ENCODE measurements at places on chromosomes 1 and 21. TPM values are rescaled to one million over a fixed set of nuclear protein-coding genes. Genes with fewer than 3 reads are reported as not detected.

The TRIM67 gene
- not detected for total RNA-seq

The TMEM63A gene
- 23.4 TPM for total RNA-seq

The RIPPLY3 gene
- total RNA-seq: 0.10 TPM

The ILDR2 gene
- total RNA-seq: 14.4 TPM

The VHLL gene
- 0.56 TPM for total RNA-seq

The FOXD2 gene
- 0.17 TPM for total RNA-seq

The LIPI gene
- total RNA-seq: not detected

The DR1 gene
- total RNA-seq: 106 TPM

The IGSF8 gene
- total RNA-seq: 25.5 TPM

The TDRD5 gene
- total RNA-seq: not detected

The RAB7B gene
- not detected for total RNA-seq

The SPRR2E gene
- total RNA-seq: not detected

GRCh38 chr1:110034040-110034450 lies 379 bp upstream of the STRIP1 start:
- no peak for DNase-seq

DNA sequence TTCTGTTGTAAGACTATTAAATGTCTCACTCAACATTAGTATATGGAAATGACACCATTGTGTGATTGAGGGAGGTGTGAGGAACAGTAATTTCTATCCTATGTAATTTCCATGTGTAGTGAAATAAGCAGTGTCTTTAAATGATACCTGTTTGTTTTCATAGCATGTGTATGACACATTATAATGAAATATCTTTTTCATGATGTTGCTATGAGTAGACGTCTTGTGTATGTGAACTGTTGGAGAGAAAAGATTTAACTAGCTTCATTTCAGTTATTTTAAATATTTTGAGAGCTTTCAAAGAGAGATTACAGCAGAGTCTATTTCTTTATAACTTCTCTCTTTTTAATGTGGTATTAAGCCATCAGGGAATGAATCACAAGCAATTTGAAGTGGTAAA lies 71.5 kb upstream of the QSOX1 start:
- DNase-seq: no peak

DNA sequence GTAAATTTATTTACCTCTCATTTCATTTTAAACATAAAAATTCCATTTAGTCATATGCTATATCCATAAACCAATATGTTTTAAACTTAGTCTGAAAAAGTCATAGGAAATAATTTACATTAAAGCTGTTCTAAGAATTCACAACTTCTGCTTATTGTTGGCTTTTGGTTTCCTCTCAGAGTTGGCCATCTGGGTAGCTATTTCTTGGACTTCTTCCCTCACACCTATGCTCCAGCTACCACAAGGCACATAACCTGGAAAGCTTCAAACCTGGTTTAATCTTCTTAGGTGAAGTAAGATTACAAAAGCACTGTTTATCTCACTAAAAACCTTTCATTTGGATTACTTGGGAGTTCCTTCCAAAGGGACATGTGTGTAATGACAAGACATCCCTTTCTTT lies 29.8 kb downstream of the RBM11 start:
- DNase-seq: no peak

DNA sequence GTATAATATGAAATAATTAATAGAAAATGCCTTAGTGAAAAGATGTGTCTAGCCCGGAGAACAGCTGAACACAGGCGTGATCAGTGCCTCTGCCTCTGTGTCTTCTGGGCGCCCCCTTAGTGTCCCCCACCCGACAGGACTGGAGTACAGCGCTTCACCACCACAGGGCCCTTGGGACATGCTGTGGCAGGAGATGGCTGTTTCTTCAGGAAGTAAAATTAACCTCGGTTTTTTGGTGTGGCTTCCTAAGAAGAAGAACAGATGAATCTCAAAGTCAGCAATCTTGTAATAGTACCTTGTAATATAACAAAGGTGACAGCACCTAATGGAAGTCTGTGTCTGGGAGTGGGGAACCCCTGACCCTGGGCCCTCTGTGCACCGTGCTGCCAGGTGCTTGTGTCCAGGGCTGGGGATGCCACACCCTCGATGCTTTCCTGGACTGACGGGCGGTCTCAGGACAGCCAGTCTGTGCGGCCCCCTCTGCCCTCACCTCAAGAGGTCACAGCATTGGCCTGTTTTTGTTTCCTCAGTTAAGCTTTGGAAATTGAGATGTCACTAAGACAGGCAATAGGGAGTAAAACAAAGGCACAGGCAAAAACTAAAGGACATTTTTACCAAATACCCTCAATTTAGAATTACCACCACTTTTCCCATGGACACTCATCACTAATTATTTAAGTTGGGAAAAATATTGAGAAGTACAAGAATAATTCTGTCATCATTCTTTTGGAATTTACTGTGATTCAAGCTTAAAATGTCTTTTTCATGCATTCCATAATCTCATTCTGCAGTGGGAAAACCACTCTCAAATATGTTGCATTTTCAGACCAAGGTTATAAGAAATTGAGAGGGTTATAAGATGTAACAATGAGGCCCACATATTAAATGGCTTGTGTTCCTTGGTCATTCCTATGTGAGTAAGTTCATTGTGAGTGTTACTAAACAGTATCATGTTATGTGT lies 79.3 kb downstream of the ADARB1 start:
- DNase-seq: no peak

DNA sequence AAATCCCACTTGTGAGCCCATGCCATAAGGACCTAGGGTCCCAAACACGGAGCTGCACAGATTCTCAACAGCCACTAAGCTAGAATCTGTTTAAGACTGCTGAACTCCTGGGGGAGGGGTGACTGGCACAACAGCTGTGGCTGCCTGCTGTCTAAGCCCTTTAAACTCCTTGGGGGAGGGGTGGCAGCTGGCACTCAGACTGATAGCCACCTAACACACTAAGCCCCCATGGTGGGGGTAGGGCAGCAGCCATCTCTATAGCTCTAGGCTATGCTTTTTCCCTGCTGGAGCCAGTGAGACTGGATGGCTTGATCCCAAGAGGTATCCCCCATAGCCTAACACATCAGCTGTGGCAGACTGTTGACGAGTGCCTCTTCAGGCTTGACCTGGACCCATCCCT lies 73.3 kb upstream of the FMO3 start:
- no peak for DNase-seq

- DNase-seq: no peak
These were observed 95.2 kb downstream of the KCNJ6 start for GRCh38 chr21:37821092-37821491.

DNA sequence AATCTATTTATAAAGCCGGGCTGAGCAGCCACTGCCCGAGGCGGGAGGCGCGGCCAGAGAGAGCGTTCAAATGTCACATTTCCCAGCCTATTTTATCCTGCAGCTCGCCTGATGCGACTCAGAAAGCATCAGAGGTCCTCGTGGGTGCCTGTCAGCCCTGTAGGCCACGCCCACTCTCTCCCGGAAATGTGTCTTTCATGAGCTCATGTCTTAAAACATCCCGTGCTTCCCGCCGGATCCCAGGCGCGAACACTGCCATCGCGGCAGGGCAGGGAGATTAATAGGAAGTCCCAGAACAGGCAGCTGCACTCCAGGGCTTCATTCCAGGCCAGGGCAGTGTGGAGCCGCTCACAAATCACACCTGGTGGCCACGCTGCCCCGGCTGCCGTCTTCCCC lies 117.5 kb downstream of the PRDM16 start:
- DNase-seq: no peak

DNA sequence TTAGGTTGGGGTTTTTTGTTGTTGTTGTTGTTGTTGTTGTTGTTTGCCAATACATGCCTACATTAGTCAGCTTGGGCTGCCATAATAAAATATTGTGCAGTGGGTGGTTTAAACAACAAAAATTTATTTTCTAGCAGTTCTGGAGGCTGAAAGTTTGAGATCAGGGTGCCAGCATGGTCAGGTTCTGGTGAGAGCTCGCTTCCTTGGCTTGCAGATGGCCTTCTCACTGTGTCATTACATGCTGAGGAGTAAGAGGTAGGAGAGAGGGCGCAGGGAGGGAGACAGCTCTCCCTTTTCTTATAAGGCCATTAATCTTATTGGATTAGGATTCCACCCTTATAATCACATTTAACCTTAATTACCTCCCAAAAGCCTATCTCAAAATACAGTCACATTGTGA lies 52.7 kb downstream of the DIRAS3 start:
- DNase-seq: no peak

DNA sequence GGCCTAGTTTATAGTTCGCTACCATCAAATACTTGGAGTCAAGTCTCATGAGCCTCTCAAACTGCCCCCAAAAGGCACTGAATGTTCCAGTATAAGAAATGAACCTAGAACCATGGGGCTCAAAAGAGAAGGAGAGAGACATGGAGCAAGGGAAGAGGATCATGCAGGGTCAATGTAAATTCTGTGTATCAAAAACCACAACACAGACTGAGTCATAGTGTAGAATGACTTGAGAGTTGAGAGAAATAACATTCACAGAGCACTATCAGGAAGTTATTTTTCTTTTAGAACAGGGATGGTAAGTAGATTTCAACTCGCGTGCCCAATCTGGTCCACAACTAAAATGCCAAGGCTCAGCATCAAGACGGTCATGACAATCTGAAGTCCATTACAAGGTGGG lies 59.8 kb downstream of the GNG12 start:
- no peak for DNase-seq

GRCh38 chr1:94265906-94266305 lies 28.5 kb upstream of the ARHGAP29 start:
- DNase-seq: no peak

DNA sequence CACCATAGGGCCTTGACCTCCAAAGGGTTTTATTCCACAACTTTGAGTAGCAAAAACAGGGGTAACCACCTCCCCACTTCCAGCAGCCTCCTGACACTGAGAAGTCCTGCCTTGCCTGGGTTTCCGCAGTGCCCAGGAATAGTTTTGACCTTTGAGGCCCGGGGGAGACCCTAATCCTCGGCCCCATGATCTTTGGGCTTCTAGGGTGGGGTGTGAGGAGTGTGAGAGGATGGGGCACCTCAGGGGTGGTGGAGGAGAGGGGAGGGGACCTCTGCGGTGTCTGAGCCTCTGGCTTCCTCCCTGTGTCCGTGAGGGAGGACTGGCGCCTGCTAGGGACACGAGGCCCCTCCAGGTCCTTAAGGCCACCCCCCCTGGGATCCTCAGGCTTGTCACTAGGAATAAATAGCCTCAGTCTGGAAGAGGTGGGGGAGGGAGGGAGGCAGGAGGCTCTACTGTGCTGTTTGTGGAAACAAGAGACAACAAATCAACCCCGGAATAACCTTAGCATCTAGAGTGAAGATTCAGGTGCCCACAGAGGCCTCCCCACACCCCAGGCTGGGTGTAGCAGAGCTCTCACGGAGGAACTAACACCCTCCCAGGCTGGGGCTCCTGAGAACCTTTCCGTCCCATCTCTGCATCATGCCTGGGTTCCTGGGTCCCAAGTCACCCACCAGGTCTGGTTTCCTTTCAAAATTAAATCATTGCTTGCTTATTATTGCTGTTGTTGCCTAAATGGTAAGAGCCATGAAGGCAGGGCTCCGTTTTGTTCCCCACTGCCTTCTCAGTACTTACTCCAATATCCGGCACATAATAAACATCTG lies 904 bp upstream of the FHL3 start:
- DNase-seq: no peak

All from activated T-helper 1 cell treated with anti-CD3 and anti-CD28 coated beads, Interleukin-12 subunit alpha, Interleukin-12 subunit beta, Interleukin-2, Interleukin-4 antibody, amounts not matched to agents 30 ng/mL and 10 ng/mL and 1 ng/mL, durations not matched to agents 14 hours and 24 hours and 36 hours (primary cell).